MM.1S (cell line): ENCODE measurements at places on chromosomes 6 and 20.

DNA sequence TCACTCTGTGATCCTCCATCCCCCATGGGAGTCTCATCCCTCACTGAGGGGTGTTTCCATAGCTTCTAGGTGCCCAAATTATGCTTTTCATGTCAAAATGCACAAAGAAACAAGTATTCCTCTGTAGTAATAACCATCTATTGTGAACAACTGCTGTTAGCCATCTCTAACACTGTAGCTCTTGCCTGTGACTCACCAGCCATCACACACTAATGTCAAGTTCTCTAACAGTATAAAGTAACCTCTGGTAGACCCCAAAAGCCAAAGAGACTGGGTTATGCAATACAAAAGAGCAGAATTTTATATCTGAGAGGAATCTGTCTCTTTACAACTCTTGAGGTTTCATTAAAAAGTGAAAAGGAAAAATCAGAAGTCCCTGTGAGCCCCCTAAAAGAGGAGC, 25.4 kb upstream of the IYD start:
- no peak for DNase-seq

DNA sequence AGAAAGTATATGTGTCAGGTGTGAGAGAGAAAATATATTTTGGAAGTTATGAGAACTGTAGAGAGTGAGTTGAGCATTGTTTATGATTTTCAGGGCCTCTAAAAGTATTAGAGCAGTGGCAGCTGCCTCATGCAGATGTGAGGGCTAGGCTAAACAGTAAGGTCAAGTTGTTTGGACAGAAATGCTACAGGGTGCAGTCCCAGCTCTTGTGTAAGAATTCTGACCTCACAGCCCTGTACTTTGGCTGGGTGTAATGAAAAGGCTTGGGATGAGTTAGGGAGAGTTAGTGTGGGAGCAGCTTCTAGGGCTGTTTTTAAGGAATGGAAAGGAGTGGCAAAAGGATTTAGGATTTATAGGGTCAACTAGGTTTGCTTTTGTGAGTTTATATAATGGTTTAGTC, 764.8 kb upstream of the ADGRB3 start:
- DNase-seq, result no peak

GRCh38 chr6:148818939-148819575, 72.2 kb downstream of the UST start:
- no peak for DNase-seq

DNA sequence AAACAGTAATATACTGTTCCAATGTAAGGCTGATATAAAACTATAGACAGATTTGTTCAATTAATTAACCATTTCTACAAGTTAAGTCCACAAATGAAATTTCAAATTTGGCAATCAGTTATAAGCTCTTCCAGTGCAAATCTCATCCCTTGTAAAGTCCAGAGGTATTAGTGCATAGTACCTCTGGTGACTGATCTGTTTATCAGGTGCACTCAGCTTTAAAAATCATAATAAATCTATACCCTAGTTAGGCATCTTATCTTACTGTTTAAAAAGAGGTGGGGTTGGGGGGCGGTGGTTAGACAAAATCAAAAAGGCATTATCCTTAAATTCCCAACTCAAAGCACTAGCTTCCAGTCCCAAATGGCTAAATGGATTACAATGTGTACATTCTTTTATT, 2.9 kb downstream of the FBXO30 start:
- no peak for DNase-seq

DNA sequence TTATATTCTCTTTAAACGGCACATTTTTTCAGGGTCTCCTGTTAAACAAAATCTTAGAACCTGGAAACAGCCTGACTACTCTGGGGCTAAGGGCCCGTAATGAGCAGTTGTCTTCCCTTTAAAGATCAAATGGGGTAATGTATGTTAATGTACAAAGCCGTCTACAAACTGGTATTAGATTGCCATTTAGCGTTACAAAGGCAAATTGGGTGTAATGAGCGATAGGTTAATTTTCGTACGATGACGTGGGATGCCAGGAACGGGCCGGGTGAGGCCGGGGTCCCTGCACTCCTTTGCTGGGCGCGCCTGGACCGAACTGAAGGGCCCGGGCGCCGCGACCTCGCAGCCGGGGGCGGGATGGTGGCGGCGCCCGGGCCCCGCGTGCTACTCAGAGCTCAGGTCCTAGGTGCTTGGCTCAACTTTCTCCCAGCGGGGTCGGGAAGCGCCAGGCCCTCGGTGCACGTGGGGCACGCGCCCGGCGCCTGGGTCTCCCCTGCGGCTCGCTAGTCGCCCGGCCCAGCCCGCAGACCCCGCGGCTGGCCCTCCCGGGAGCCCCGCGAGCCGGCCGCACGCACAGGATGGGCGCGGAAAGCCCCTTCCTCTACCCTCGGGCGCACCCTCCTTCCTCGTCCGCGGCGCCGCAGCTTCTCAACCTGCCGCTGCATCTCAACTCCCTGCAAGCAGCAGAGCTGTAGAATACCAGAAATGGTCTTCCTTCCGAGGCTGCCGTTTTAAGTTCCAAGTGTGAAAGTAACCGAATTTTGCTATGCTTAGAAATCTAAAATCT, 5.9 kb downstream of the NKX2-4 start:
- no peak for DNase-seq

DNA sequence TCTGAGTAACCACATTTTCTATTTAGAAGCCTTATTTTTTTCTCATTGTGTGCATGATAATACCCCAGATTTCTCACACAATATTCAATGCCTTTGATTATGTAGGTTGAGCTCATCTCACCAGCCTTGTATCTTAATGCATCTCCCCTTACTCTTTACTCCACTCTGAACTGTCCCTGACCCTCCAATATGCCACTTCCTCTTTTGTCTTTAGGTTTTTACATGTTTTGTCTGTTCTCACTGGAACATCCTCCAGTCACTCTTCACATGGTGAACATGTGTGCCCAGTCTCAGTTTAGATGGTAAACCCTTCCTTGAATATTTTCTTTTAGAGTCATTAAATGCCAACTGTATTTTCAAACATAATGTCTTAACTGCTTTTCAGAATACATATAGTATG, 392.9 kb upstream of the IMPG1 start:
- no peak for DNase-seq

- DNase-seq, result no peak
Observed at GRCh38 chr20:44034965-44035635, 120.4 kb downstream of the TOX2 start.

DNA sequence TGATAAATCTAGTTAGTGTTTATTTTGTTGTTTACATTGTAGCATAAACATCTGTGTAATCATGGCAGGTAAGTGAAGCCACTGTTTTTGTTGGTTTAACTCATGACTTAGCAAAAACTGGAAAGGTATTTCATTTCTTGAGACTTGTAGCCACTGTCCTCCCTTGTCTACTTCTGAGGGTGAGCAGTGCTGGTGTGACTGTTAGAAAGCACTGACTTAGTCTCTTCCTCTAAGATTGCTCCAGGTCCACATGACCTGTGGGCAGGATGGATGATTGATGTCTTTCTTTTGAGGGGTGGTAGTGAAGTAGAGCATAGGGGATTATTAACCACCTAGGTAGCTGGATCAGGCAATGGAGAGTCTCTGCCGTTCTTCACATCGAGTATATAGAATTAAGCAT, 203.8 kb downstream of the ARID1B start:
- no peak for DNase-seq
